ENCODE measurements at places on chromosomes 3 and 15.

DNA sequence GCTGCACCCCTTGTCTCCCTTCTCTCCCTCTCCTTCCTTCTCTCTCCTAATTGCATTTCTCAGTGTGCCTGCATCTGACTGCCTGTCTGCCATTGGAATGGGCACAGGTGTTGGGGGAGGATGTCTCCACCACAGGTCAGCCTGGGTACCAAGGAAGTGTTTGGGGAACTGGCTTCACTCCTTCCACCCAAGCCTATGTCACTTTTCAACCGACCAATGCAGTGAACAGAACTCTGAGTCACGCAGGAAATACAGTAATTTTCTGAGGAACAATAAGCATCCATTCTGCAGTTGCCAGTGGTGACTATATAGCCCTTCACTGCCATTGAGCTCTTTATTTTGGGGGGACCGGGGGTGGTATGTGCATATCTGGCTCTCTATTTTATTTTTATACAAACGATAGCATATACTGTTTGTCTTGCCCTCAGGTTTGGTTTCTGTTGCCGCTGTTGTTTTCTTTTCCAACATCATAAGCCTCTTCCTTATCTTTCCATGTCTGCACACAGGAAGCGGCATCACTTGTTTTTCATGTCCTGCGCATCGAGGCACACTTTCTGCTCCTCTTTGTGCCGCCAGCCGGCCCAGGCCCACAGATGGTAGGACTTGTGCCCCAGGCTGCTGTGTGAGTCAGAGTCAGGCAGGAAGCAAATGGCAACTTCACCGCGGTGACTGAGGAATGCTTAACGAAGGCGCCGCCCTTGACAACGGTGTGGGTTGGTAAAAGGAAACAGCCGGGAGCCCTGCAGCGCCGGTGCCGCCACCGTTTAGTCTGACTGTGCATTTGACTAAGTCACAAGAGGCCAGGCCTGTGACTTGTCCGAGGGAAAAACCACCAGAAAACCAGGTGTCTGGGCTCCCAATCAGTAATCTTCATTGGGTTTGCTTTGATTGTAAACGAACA is 21.1 kb upstream of the CDCP1 start:
- DNase-seq, result peak; percentile 98

- DNase-seq, result no peak
These were observed 101.0 kb downstream of the DNASE1L3 start for GRCh38 chr3:58109752-58110151.

GRCh38 chr15:66878761-66879160 is 176.7 kb downstream of the SMAD6 start:
- DNase-seq, result no peak

- no peak for DNase-seq
These were observed 1.5 kb upstream of the C3orf62 start for GRCh38 chr3:49278548-49278947.

GRCh38 chr15:38991126-38991525 is 426.5 kb upstream of the RASGRP1 start:
- DNase-seq, result peak; percentile 24

GRCh38 chr3:169264711-169265110 is 398.8 kb downstream of the MECOM start:
- peak; percentile 54 for DNase-seq

Measured in mammary epithelial cell (primary cell).